Upper lobe of left lung (tissue), 6 donors: ENCODE measurements at places on chromosomes 11 and 22. TPM values are rescaled to one million over a fixed set of nuclear protein-coding genes. Genes with fewer than 3 reads are reported as not detected.

DNA sequence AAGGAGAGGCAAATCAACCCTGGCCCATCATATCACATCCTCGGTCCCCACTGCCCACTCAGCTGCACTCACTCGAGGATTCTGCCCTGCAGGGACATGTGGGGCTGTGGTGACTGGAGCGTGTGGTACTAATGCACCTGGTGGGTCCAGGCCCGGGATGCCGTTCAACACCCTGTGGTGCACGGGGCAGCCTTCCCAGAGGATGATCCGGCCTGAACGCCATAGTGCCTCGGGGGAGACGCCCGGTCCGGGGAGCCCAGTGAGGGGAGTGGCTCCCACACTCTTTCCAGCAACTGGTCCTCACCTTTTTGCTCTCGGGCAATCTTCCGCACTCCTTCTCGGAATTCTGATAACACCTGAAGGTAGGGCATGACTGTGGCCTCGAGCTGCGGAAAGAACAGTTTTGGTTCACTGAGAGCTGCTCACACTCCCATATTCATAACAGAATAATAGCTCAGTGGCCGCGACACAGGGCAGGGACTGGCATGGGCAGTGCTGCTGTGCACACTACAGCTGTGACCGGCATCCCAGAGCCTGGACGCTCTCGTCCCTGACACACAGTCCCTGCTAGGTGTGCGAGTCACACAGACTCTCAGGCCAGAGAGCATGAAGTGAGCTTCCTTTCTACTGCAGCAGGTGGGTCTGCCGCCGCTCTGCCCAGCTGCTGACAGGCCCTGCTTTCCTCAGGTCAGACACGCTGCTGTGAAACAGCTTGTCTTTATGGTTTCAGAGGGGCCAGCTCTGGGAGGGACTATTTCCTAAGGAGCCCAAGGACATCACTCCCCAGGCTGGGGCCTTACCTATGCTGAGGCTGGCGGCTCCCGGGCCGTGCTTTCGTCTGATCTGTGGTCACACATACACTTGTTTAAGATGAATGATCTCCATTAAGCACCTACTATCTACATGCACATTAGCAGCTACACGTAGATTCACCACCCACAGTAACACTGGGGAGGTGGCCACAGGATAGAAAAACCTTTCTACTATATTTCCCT lies 20.1 kb upstream of the NAP1L4 start:
- H3K27me3 ChIP-seq: no peaks in the 10 kb centered on the region
- peaks cover 94% of the 10 kb centered on the region for H3K36me3 ChIP-seq
- no peak for DNase-seq
- no peak overlapping the region for H3K27ac ChIP-seq
- no peaks in the 10 kb centered on the region for H3K4me1 ChIP-seq

- peak overlapping the region; percentile 89 for H3K4me3 ChIP-seq
- H3K27me3 ChIP-seq: no peaks in the 10 kb centered on the region
- no peaks in the 10 kb centered on the region for H3K36me3 ChIP-seq
- DNase-seq: no peak
- peak overlapping the region; percentile 100 for H3K27ac ChIP-seq
These were observed 16.1 kb downstream of the MIAT start for GRCh38 chr22:26673486-26673885.

GRCh38 chr11:8357505-8357888 lies 93.8 kb upstream of the LMO1 start:
- no peak overlapping the region for H3K27ac ChIP-seq
- H3K27me3 ChIP-seq: no peaks in the 10 kb centered on the region
- DNase-seq: no peak

GRCh38 chr22:49519117-49519737 lies 308.4 kb downstream of the BRD1 start:
- DNase-seq: no peak
- no peaks in the 10 kb centered on the region for H3K27me3 ChIP-seq
- no peaks in the 10 kb centered on the region for H3K36me3 ChIP-seq
- H3K4me1 ChIP-seq: peaks cover 3% of the 10 kb centered on the region
- no peak overlapping the region for H3K27ac ChIP-seq

- peaks cover 9% of the 10 kb centered on the region for H3K4me1 ChIP-seq
- no peak for DNase-seq
- no peak within 1 kb of the TSS for H3K27ac ChIP-seq
- H3K36me3 ChIP-seq: no peaks in the 10 kb centered on the region
These were observed at the start of gene APOC3 for GRCh38 chr11:116829525-116830183. Gene APOC3, plus strand, starts transcription at chr11:116829907. Its CDS starts 676 bp downstream, at chr11:116830583.

DNA sequence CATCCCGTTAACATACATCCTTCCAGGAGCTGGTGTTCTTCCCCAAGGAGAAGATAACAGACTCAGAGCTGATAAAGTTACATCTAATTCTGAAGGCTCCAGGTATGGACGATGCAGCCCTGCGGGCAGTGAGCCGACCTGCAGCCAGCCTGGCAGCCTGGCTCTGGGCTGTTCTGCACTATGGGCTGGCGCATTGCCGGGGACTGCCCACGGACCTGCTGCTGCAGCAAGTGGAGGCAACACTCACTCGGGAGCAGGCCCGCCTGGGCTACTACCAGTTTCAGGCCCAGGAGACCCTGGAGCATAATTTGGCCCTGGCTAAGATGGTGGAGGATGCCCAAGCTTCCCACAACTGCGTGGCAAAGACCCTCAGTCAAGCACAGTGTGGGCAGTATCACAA lies 39.7 kb downstream of the RRP8 start:
- H3K27me3 ChIP-seq: no peaks in the 10 kb centered on the region
- no peaks in the 10 kb centered on the region for H3K4me1 ChIP-seq
- no peak overlapping the region for H3K4me3 ChIP-seq
- no peak for DNase-seq

DNA sequence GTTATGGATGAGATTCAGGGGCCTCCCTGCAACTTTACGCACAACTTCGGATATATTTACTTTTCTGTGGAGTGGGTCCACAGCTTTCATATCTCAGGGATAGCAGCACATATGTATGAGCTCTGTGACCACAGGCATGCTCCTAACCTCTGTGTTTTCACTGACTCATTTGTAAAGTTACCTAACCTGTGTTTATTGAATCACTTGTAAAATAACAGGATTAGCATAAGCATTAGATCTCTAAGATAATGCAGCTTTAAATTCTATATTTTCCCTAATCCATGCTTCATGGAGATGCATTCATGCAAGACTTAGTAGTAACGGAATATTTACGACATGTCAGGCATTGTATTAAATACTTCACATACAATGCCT lies 47.9 kb upstream of the DDI1 start:
- H3K27me3 ChIP-seq: no peaks in the 10 kb centered on the region
- H3K36me3 ChIP-seq: no peaks in the 10 kb centered on the region
- H3K27ac ChIP-seq: no peak overlapping the region
- H3K4me1 ChIP-seq: no peaks in the 10 kb centered on the region

DNA sequence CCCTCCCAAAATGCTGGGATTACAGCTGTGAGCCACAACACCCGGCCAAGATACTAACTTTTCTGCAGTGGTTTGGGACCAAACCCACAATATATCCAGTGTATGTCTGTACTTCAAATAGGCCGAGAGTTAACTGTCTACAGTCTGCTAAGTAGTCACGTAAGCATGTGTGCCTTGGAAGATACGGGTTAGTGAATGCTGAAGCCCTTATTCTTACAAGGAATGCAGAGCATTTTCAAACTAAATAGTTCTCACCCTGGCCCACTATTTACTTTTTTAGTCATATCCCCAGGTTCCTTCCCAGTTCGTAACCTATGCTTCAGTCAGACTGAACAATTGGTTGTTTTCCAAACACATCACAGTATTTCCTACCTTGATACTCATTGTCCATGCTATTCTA lies 176.0 kb downstream of the WNT11 start:
- no peak overlapping the region for H3K27ac ChIP-seq
- no peaks in the 10 kb centered on the region for H3K4me1 ChIP-seq
- no peak overlapping the region for H3K4me3 ChIP-seq
- no peaks in the 10 kb centered on the region for H3K27me3 ChIP-seq
- H3K36me3 ChIP-seq: no peaks in the 10 kb centered on the region

- H3K36me3 ChIP-seq: no peaks in the 10 kb centered on the region
- no peak overlapping the region for H3K4me3 ChIP-seq
- no peak for DNase-seq
- no peaks in the 10 kb centered on the region for H3K27me3 ChIP-seq
These were observed 44.9 kb downstream of the GNB1L start for GRCh38 chr22:19809741-19810140.

DNA sequence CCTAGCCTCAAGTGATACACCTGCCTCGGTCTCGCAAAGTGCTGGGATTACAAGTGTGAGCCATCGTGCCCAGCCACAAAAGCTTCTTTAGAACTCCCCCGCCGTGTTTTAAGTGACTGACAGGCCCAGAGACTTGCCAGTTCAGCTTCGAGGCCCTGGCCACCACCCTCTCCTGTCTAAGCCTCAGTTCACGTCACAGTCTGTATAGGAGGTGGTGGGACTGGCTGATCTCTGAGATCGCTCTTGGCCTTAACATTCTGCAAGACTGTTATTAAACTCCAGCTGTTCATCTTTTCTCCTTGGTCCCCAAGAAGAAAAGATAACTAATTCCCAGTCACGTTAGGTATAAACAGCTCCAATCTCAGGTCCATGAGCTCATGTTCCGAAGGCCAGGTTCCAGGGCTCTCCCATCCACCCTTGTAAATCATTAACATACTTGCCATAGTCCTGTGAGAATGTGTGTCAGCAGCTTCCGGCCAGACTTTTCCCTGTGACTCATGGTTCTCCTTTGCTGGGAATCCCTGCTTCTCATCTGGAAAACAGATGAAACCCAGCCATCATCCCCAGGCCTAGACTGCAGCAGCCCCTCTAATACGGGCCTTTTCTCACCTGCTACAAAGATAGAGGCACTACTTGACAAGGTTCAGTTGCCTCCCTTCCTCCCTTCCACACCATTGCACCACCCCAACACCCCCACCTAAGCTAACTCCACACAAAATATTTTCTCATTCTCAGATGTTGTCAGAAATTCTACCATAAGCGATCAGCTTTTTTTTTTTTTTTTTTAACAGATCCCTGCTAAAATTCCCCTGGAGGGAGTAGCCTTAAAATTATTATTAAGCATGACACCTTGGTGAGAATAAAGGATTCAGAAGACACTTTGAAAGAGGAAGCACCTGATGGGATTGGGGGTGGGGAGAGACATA lies 5.6 kb upstream of the KIAA0930 start:
- no peak for DNase-seq
- H3K27me3 ChIP-seq: no peaks in the 10 kb centered on the region
- no peak overlapping the region for H3K4me3 ChIP-seq
- H3K4me1 ChIP-seq: peaks cover 5% of the 10 kb centered on the region

DNA sequence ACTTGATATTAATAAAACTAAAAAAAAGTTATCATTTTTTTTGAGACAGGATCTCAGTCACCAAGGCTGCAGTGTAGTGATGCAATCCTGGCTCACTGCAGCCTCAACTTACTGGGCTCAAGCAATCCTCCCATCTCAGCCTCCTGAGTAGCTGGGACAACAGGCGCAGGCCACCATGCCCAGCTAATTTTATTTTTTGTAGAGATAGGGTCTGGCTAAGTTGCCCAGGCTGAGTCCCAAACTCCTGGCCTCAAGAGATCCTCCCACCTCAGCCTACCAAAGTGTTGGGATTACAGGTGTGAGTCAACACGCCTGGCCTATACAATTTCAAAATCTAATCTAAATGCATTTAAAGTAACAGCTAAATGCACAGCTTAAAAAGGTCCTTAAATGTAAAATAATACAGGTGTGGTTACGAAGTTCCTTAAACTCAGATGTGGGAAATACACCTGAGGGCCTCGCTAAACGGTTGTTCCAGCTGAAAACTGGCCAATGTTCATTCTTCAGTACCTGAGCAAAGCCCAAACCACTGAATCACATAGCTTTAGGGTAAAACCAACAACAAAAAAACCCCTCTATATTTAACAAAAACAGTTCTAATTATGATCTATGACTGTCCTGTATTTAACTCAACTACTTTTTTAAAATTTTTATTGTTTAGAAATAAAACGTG lies 11.8 kb downstream of the NAP1L4 start:
- no peak for DNase-seq
- H3K4me1 ChIP-seq: peaks cover 7% of the 10 kb centered on the region
- H3K27ac ChIP-seq: no peak overlapping the region
- H3K4me3 ChIP-seq: no peak overlapping the region
- H3K27me3 ChIP-seq: no peaks in the 10 kb centered on the region
- peaks cover 37% of the 10 kb centered on the region for H3K36me3 ChIP-seq

GRCh38 chr11:65661599-65662246 lies 993 bp downstream of the RELA start:
- DNase-seq: peak; percentile 84
- no peaks in the 10 kb centered on the region for H3K27me3 ChIP-seq
- peak overlapping the region; percentile 81 for H3K4me3 ChIP-seq
- H3K4me1 ChIP-seq: peaks cover 37% of the 10 kb centered on the region
- peak overlapping the region; percentile 99 for H3K27ac ChIP-seq

DNA sequence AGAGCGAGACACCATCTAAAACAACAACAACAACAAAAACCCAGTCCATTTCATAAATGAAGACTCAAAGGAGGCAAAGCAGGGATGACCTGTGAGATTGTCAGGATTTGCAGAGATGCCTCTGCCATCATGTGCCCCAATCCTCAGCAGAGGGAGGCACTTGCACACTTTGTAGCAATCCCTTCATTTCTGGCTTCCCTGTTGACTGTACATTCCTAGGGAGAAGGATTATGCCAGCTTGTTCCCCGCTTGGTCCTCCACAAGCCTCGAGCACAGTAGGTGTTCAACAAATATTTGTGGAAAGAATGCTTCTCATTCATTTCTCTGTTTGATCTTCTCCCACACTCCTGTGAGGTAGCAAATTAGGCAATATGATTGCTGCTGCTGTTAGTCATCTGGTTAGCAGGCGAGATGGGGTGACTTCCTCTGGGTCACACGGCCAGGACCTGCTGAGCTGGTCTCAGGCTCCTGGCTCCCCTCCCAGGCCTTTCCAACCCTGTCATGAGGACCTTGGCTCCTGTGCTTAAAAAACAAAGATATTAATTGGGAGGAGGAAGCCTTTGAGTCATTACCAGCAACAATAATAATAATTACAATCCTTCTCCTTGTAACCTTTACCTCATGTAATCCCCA lies 34.1 kb downstream of the LIF start:
- H3K4me1 ChIP-seq: peaks cover 17% of the 10 kb centered on the region
- peak; percentile 96 for DNase-seq
- H3K4me3 ChIP-seq: no peak overlapping the region
- H3K36me3 ChIP-seq: no peaks in the 10 kb centered on the region
- peak overlapping the region; percentile 90 for H3K27ac ChIP-seq

GRCh38 chr22:47030143-47030661 lies 267.8 kb downstream of the TBC1D22A start:
- no peaks in the 10 kb centered on the region for H3K4me1 ChIP-seq
- no peak overlapping the region for H3K27ac ChIP-seq
- no peaks in the 10 kb centered on the region for H3K36me3 ChIP-seq
- H3K4me3 ChIP-seq: no peak overlapping the region
- no peak for DNase-seq

The CRYBA4 gene
- total RNA-seq: not detected

The KRTAP5-1 gene
- total RNA-seq: not detected

The LMNTD2 gene
- total RNA-seq: 8.0 TPM
